ENCODE measurements at places on chromosomes 12 and 14.
A peak's percentile ranks its signal among the peaks of the same experiment; 100 is the strongest.

- DNase-seq: no peak
Observed at GRCh38 chr14:106666341-106666740, 1140.0 kb downstream of the TMEM121 start.

- no peak for DNase-seq
Observed at GRCh38 chr12:59624732-59625460, 29.1 kb downstream of the SLC16A7 start.

DNA sequence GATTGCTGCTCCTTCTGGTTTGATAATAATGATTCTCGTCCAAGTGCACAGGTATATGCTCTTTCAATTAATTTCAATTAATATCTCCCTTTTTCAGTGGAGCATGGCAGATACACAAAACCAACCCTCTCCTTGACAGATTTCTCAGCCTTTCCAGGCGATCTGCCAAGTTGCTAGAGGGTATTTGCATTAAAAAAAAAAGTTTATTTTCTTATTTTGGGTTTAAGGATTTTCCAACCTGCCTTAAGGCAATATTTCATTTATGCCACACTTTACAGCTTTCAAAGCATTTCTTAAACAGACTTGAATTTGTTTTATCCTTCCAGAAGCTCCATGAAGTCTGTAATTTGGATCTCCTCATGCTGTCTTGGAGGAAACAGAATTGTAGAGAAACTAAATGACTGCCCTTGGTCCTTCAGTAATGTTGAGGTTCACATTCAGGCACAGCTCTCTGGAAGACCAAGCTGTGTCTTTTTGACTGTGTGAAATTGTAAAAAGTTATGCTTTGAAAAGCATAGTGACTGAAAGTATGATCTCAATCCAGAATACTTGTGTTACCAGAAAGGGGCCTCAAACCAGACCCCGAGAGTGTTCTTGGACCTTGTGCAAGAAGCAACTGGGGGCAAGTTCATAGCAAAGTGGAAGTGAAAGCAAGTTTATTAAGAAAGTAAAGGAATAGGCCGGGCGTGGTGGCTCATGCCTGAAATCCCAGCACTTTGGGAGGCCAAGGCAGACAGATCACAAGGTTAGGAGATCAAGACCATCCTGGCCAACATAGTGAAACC lies 2.3 kb downstream of the DGLUCY start:
- DNase-seq: no peak

DNA sequence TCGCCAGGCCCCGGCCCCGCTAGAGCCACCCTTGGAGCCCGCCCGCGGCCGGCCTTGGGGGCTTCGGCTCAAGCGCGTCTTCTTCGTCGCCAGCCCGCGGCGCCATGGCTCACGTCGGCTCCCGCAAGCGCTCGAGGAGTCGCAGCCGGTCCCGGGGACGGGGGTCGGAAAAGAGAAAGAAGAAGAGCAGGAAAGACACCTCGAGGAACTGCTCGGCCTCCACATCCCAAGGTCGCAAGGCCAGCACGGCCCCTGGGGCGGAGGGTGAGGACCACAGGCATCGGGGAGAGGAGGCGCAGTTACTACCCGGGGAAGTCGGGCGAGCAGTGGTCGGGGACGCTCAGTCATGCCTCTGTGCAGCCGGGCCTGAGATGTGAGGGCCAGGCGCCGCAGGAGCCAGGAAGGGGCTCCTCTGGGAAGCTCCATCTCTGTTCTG lies 573 bp downstream of the ARL6IP4 start:
- DNase-seq: no peak

DNA sequence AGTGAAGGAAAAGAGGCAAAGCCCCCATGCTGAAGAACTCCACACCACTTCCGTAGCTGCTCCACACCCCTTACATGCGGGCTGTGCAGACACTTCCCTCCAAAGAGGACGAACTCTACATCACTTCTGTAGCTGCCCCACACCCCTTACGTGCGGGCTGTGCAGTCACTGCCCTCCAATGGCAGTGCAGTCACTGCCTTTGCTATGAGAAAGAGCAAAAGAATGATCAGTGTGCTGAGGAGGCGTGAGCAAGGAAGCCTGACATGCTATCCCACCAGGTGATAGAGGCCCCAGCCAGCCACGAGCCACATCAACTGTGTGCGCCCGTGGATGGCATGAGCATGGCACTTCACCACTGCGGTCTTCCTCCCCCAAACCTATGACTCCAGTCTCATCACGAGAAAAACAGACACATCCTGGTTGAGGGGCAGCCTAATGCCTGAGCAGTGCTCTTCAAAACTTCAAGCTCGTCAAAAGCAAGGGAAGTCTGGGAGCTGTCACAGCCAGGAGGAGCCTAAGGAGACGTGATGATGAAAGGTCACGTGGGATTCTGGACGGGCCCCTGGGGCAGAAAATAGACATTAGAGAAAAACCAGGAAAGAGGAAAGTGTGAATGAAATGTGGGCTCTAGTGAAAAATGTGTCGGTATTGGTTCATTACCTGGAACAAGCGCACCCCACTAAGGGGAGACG lies 60.8 kb upstream of the C14orf180 start:
- no peak for DNase-seq

DNA sequence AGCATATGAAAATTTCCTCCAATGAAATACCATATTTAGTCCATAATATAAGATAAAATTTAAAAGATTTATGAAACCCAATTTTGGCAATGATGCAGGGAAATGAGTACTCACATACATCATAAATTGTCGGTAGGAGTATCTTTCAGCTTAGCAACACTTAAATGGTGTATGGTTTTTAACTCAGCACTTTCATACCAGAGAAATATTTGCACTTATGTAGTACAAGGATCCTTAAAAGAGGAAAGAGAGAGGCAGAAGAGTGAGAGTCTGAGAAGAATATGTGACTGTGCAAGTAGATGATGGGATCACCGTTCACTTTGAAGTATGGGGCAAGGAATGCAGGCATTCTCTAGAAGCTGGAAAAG lies 379.3 kb upstream of the DCN start:
- no peak for DNase-seq

DNA sequence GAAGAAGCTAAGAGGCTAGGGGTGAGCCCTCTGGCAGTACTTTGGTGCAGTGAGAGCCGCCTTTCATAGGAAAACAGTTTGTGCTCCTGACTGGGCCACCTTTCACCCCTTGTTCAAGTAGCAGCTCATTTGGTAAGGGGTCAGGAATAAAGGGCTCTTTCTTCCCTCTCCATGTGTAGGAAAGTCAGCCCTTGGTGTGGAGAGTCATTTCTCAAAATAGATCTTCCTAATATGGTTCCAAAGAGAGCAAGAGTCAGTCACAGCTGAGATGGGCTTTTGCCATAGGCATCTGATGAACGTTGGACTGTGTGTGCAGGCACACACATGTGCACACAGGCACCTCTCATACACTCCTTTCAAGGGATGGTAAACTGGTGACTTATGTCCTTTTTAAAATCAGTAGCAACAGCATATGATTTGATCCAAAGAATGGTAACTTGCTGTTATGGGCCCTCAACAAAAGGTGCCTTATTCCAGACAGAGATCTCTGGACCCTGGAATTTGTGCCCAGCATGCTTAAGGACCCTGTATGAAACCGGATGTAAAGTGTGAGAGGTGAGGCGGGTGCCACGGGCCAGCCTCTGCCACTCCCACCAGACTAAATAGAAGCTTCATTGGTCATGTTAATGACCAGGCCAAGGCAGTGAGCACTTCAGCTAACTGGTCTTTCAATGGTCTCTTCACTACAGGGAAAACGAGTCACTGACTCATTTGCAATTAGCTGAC lies 16.7 kb upstream of the RIC8B start:
- no peak for DNase-seq

DNA sequence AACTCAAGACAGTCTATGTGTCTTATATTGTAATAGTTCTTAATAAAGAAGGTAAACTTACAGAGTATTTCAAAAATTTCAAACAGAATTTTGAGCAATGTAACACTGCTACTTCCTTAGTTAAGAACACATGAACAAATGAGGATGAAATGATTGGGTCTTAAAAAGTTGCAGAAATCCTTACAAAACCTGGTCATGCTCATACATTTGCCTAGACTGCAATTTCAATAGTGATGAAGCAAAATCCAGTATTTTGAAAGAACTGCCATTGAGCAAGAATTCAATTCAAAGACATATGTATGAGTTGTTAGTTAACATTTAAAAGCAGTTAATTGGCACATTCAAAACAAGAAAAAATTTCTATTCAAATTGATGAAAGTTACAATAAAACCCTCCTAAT lies 17.8 kb upstream of the HIF1A start:
- no peak for DNase-seq

- no peak for DNase-seq
Observed at GRCh38 chr12:128637642-128638606, 185.8 kb downstream of the SLC15A4 start.

- DNase-seq: peak; percentile 33
Observed at GRCh38 chr12:16607906-16608775, 2.2 kb upstream of the LMO3 start.

DNA sequence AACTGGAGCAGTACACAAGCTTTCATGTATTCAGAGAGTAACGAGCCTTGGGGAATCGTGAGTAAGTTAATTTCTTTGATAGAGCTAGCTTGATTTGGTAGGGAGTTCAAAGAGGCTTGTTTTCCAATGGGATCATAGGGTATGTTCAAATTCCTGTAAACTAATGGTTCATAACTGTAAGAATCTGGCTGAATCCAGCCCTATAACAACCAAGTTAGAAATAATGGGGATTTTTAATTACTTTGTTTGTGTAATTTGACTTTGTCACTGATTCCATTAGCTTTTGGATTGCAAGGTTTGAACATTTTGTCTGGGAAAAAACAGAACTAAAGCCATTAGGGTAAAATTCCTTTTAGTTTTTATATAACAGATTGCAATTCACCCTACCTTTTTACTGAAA lies 94.0 kb downstream of the WNK1 start:
- DNase-seq: no peak

GRCh38 chr12:65634061-65634460 lies 190.2 kb upstream of the HMGA2 start:
- no peak for DNase-seq

DNA sequence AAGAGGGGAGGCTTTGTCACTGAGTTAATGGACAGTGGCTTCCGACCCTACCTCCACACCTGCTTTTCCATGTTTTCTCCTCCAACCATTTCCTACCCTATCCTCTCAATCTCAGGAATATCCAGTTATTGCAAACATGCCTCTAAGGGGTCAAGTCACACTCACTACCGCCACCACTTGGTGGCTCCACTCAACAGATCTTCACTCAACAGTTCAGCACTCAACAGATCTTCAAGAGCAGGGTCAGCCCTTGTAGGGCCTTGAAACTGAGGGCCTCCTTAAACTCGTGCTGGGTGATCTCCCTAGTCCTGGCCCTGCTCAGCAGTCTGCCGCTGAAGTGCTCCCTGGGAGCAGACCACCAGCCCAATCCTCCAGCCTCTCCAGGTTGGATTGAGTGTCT lies 14.2 kb downstream of the ZNF641 start:
- DNase-seq: no peak

GRCh38 chr14:80264702-80265101 lies 53.4 kb upstream of the DIO2 start:
- DNase-seq: no peak

- DNase-seq: no peak
Observed at GRCh38 chr12:123580772-123581171, 3.6 kb upstream of the TMED2 start.

GRCh38 chr12:75706786-75707605 lies 195.6 kb upstream of the KRR1 start:
- DNase-seq: no peak

DNA sequence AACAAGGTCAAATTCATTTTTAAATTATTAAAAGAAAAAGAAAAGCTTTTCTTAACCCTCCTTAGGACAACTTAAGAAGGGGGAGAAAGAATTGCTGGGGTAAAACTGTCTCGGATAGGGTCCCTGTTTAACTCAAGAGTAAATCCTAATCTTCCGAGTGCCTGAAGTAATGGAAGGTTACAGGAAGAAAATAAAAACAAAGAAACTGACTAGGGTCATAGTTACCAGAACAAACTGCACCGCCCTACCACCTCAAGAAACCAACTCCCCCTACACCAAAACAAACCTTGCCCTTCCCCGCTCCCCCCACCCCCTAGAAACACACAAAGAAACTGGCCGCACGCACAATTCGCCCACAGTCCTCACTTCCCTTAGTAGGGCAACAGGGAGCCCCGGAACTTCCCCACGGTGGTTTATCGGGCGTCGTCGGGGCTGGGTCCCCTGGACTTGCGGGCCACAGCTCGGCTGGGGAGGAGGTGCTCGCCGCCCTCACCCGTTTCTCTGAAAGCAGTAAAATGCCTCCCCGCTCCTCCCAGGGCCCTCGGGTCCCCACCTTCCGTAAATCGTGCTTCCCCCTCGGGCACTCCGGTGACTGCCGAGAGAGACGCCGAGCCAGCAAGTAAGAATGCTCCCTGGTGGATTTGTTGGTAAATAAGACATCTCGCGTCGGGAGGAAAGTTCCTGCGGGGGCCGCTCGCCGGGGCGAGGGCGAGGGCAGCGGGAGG lies 2.4 kb downstream of the SINHCAF start:
- DNase-seq: peak; percentile 60

GRCh38 chr12:115249671-115250278 lies 565.8 kb upstream of the TBX3 start:
- DNase-seq: no peak

DNA sequence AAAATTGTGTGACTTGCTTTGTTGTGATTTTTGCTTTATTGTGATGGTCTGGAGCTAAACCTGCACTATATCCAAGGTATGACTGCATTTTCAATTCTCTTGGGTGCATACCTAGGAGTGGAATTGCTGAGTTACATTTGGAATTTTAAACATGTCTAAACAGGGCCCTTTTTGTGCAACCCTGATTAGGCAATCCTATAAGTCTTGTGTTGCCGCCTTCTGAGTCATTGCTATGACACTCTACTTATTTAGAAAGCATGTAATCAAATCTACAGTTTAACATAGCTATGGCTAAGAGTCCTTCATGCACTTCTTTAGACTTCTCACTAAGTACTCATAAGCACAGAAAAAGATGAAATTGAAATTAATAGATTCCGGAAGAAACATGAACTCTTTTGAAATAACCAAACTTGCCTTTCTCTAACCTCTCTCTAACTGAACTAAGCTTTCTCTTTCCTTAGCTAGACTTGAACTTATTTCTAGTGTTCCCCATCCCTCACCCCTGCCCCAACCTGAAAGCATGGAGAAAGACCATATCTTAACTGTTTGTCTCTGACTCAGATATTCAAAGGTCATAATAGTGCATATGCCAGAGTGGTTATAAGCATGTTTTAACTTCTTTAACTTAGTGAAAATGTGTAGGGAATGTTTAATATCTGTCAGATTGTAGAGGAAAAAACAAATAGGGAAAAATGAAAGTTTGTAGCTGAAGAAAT lies 203.0 kb downstream of the SNAPC1 start:
- DNase-seq: no peak

DNA sequence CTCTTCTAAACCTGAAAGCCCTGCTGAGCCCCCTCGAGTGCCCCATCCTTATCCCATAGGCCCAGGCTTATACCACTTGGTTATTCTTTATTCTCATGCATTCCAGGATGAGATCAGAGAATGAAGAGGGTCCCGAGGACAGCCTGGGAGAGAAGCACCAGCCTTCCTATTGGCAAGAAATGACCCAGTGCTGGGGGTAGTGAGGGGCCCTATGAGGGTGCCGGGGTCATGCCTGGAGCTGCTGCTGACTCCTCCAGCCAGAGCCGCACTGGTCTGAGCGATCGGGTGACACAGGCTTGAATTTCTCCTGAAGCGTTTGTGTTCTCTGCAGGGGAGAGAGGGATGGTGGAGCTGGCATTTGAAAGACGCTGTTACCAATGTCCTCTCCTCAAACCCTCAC lies 18.1 kb downstream of the MORN3 start:
- no peak for DNase-seq

Data from D341Med (cell line).